Airway epithelial cell (primary cell): ENCODE measurements at places on chromosomes 16 and 17. TPM values are rescaled to one million over a fixed set of nuclear protein-coding genes. Genes with fewer than 3 reads are reported as not detected.

The WFDC1 gene
- total RNA-seq = 0.09 and 0.14 TPM in 2 replicates

The DLG4 gene
- total RNA-seq = 4.4 and 6.6 TPM in 2 replicates

The CCL7 gene
- not detected in 2 replicates for total RNA-seq

The RTN4RL1 gene
- 3.1 and 4.5 TPM in 2 replicates for total RNA-seq

The GGA2 gene
- total RNA-seq = 12.4 and 21.6 TPM in 2 replicates

The KCNH4 gene
- not detected in 2 replicates for total RNA-seq

The ZPBP2 gene
- total RNA-seq = 0.05 TPM in 1 of 2 replicates, not detected in the other

The RABEP1 gene
- total RNA-seq = 21.5 and 21.7 TPM in 2 replicates

The GLYR1 gene
- 31.1 and 33.6 TPM in 2 replicates for total RNA-seq

The PLK1 gene
- 53.6 and 57.6 TPM in 2 replicates for total RNA-seq

The FA2H gene
- 1.3 and 1.7 TPM in 2 replicates for total RNA-seq

The NOXO1 gene
- total RNA-seq = 1.1 and 2.2 TPM in 2 replicates

The ODF4 gene
- total RNA-seq = not detected in 2 replicates
